ENCODE measurements at places on chromosomes 2 and 18.

- DNase-seq = no peak
Measured at GRCh38 chr18:9835825-9836224, 49.9 kb upstream of the TXNDC2 start.

DNA sequence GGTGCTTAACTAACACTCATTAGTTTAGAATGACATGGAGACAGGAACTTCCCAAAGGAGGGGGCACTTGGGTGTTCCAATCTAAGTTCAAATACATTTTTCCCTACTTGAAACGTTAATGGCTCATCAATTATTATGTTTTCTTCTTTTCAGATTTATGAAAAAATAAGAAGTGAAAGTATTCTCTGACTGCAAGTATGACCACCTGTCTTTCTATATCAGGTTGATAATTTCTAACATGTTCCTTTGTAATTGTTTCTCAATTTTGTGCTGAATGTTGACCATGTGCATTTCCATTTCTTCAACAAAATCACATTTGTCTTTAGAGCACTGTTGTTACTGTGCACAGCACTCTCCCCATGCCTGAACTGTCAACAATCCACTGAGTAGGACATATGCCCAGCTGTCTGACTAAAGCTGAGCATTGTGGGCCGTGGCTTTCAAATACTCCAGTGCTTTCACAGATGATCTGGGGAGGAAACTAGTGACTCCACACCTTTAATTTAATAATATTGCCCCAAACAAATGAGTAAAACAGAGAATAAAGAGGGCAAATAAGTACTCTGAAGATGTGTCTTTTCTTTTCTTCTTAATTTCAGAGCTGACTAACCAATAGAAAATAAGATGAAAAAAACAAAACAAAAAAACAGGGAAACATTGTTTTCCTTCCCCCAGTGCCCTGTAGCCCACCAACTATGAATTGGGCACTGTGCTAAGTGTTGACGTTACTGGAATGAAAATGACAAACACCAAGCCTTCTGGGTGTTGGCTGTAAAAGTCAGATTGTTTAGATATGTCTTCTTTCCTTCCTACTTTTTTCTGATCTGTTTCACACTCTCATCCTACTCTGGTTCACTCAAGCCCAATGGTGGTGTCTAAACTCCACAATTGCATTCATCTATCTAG, 16.0 kb downstream of the LANCL1 start:
- no peak for DNase-seq

GRCh38 chr2:222548992-222549391, 106.9 kb downstream of the FARSB start:
- DNase-seq = no peak

- DNase-seq = peak; percentile 76
Measured at GRCh38 chr2:25251422-25252273, 83.3 kb upstream of the POMC start.

GRCh38 chr18:7697306-7697705, 130.2 kb downstream of the PTPRM start:
- DNase-seq = no peak

GRCh38 chr2:57920342-57920939, 126.2 kb upstream of the VRK2 start:
- no peak for DNase-seq

- peak; percentile 36 for DNase-seq
Measured at GRCh38 chr2:157620956-157621355, 7.7 kb downstream of the ACVR1C start.

GRCh38 chr2:1854729-1855547, 110.6 kb upstream of the PXDN start:
- DNase-seq = peak; percentile 59

DNA sequence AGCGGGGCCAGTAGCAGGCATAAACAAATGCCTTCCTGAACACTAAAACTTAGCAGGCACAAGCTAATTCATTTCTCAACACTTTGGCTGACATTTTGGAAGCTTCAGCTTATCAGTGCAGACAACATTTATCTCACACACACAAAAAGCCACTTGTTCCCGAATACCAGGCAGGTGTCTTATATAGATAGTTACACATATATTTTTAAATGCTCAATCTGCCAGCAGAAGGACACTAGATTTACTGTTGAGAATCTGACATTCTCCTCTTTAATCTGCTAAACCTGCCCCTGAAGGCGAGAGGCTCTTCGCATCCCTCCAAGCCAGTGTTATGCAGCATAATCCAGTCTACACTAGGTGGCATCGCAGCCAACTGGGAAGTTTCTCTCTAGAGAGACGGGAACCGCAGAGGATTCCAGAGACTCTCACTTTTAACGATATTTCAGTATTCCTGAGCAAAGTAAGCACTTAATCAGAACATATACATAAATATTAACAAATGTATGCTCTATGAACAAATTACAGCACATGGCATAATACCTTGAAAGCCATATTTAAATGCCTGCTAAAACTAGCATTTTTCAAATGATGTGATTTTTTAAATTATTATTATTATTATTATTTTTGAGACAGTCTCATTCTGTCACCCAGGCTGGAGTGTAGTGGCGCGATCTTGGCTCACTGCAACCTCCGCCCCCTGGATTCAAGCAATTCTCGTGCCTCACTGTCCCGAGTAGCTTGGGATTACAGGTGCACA, 90.2 kb upstream of the SCG2 start:
- DNase-seq = peak; percentile 78

Measured in GM03348 (cell line).